ENCODE measurements at places on chromosomes 3 and 15.

DNA sequence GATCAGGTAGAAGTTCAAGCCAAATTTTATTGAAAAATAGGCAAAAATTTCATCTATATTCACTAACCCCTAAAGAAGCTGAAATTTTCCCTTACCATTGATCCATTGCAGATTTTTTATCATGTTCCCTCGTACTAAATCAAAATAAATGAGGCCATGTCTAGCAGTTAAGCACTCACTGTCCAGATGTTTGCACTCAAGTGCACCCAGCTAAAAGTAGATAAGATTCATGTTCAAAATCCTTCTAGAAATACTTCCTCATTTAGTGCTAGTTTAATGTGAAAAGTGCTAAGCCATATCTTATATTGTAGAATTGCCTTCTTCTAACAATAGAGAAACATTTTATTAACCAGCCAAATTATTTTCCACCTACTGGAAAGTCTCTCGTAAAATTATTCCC is 164.7 kb upstream of the UBE2E2 start:
- DNase-seq = no peak

GRCh38 chr3:635393-635792 is 438.8 kb downstream of the CHL1 start:
- DNase-seq = no peak

GRCh38 chr3:38853011-38853410 is 37.0 kb upstream of the SCN10A start:
- no peak for DNase-seq

DNA sequence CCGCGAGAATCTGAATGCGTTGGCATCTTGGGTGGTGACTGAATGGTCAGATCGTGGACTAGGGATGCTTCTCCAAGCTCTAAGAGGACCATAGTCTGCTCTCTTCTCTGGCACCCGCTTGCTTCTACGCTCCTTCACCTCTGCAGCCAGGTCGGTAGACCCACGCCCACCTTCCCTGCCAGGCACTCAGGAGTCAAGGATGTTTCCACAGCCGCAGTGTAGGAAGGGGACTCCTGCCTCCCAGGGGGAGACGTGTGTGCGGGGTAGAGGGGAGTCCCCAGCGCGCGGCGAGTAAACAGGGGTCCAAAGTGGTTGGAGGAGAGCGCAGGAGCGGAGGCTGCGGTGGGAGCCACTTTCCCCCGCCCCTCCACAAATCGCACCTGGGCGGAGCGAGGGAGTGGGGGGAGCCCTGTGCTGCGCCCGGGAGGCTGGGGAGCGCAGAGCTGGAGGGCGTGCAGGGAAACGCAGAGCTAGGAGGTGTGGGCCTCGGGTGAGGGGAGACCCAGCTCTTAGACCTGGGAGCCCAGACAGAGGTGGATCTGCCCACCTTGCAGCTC is 1.7 kb downstream of the LRRC3B start:
- no peak for DNase-seq

- DNase-seq = no peak
Observed at GRCh38 chr3:61910732-61911131, 349.4 kb downstream of the PTPRG start.

GRCh38 chr15:85007741-85008397 is 26.2 kb downstream of the PDE8A start:
- no peak for DNase-seq

DNA sequence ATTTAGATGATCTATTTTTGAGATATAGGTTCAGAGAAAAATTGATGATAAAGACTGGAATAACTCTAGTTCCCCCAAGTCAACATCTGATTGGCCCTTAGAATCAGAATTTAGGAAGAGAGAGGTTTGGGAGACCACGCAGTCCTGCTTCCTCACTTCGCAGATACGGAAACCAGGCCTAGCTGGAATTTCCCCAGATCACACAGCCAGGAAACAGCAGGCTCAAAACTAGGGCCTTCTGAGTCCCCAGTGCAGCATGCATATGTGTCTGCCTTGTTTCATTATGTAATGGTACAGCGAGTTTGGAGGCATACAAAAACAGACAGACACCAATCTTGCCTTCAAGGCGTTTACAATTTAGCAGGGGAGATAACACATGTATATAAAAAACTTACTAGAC is 177.1 kb upstream of the ICE2 start:
- no peak for DNase-seq

- no peak for DNase-seq
Observed at GRCh38 chr3:9797196-9797945, 4.5 kb downstream of the ARPC4 start.

DNA sequence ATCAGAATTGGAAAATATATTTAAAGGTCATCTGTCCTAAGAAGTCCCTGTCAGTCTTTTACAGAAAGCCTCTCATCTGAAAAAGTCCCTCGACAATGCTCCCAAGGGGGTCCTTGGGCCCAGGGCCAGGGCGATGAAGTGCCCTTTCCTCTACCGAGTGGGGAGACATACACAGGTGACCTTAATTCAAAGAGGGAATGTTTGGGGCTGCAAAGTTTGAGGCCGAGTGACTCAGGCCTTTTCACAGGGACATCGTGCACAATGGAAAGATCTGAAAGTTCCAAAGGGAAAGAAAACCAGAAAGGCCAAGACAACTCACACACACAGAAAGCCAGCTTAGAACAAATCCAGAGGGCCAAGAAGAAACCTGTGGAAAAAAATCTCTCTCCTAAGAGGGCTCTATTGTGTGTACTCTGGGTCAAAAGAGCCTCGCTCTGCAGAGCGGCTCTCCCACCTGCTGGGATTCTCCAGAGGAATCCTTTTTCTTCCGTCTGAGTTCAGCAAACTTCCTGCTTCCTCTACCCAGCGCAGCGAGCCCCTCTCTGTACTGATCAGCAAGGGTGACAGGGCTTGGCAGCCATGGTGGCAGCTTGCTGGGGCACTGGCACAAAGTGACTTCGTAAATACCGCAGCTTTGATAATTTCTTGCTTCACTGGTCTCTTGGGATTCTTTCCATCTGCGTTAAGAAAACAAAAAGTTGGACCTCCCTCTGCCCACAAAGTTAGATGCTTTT is 259.1 kb downstream of the OPA1 start:
- peak; percentile 59 for DNase-seq

DNA sequence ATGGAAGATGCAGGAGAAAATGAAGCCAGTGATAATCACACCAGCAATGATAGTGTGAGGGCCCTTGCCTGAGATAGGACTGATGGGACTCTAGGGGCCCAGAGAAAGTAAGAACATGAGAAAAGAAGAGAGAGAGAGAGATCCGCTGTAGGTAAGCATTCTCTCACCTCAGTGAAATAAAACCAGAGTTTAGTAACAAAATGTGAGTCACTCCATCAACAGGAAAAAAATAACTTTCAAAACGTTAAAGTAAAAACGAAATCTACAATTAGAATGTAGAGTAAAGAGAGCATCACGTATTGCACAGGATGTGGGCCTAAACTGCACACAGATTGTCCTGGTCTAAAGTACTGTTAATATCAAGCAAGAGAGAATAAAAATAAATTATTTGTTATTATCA is 6.8 kb upstream of the PRSS50 start:
- no peak for DNase-seq

GRCh38 chr3:76479161-76479650 is 560.7 kb upstream of the ROBO2 start:
- no peak for DNase-seq

GRCh38 chr3:171480526-171480925 is 20.3 kb upstream of the TNIK start:
- no peak for DNase-seq

- no peak for DNase-seq
Observed at GRCh38 chr3:168117059-168117458, 21.3 kb upstream of the GOLIM4 start.
